Fibroblast of pulmonary artery (primary cell): ENCODE measurements at places on chromosomes 5 and 9.
A peak's percentile ranks its signal among the peaks of the same experiment; 100 is the strongest.

GRCh38 chr9:27688954-27689353, 115.7 kb upstream of the C9orf72 start:
- DNase-seq: no peak

DNA sequence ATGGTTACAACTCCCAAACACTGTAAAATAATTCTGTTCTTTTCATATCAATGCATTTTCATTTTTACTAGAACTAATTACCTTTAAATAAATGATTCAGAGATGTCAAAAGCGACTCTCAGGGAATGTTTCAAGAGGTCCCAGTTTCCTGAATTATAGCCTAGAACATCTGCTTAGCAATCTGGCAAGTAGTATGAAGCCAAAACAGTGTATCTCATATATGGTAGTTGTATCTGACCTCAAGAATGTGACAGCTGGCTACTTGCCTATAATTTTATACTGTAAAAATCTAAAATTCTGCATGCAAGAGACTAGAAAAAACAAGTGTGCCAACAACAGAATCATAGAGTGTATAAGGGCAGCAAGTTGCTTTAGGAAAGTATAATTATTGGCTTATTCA, 187.7 kb upstream of the POU5F2 start:
- DNase-seq: peak; percentile 51

GRCh38 chr5:87645224-87645623, 232.5 kb upstream of the CCNH start:
- no peak for DNase-seq

- DNase-seq: no peak
Measured at GRCh38 chr5:180688330-180689070, 39.1 kb upstream of the FLT4 start.

DNA sequence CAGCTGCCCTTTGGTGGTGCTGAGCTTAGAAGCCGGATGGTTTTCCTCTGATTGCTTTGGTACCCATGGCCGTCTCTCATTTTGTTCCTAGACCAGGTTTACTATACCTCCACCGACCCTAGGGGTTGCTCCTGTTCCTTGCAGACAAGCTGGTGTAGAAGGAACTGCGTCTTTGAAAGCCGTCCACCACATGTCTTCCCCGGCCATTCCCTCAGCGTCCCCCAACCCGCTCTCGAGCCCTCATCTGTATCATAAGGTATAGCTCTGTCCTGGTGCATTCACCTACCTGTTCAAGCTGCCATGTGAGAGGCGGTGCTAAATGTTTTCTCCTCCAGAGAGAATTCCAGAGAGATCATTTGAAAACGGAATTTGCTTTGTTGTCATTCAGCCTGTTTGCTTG, 39.5 kb downstream of the TENT4A start:
- DNase-seq: no peak

DNA sequence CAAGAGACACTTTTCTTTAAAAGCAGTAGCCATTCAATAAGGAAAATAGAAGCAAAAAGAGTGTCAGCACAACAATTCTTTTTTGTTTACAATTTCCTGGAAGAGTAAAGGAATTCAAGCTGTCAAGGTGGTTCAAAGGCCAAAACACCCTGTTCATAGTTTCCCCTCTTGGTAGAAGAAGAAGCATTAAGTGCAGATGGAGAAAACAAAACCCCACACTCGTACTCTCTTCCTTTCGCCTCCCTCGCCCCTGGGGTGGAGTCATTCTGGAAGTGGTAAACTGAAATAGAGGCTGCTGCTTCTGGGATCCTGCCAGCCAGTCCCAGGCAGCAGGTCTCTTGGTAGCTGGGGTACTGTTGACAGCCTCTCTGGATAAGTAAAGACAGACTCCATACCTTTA, 105.0 kb downstream of the ANKRD55 start:
- no peak for DNase-seq

DNA sequence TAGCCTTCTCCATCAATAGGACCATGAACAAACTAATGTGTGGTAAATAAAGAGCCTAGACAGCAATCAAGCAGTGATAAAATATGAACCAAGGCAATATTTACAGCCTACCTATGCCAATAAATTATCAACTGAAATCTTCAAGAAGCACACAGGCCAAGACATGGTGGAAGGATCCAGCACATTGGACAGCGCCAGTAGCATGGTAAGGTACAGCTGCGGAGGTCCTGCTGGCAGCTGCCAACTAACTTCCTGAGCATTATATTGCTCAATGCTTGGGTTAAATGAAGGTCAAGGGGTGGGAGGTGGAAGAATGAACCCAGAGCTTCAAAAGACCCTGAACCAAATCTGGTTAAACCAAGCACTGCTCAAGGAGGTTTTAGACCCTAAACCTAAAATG, 16.5 kb upstream of the SPDL1 start:
- DNase-seq: peak; percentile 51

GRCh38 chr5:135081240-135081639, 47.2 kb upstream of the PITX1 start:
- no peak for DNase-seq

DNA sequence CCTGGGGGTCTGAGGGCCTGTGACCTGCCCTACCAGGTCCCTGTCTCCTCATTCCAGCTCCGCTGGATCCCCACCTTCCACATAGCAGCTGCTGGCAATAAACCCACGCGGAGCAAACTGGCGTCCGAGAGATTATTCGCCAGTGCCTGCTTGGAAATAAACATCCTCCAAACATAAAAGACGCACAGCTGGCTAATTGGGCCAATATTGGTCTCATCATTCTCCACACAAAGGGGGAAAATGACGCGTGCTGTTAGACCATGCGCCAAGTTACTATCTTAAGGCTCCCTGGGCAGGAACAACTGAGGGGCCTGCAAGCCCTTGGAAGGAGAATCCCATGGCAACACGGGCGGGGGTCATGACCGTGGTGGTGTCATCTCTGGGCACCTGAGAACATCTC, 73.3 kb upstream of the SARDH start:
- DNase-seq: no peak

DNA sequence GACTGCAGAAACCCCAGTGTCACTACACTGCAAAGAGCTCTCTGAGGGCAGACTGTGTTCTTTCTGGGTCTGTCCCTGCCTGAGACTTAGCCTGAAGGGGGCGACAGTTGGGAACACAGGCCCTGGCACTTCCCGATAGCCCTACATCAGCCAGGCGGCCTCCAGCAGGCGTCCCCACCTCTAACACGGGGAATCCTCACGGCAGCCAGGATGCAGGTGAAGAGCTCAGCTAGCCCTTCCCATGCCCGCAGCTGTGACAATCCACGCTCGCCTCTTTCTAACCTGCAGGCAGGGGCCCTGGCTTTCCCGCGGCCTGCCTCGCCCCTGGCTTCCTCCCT, 5.9 kb downstream of the MED22 start:
- DNase-seq: no peak

DNA sequence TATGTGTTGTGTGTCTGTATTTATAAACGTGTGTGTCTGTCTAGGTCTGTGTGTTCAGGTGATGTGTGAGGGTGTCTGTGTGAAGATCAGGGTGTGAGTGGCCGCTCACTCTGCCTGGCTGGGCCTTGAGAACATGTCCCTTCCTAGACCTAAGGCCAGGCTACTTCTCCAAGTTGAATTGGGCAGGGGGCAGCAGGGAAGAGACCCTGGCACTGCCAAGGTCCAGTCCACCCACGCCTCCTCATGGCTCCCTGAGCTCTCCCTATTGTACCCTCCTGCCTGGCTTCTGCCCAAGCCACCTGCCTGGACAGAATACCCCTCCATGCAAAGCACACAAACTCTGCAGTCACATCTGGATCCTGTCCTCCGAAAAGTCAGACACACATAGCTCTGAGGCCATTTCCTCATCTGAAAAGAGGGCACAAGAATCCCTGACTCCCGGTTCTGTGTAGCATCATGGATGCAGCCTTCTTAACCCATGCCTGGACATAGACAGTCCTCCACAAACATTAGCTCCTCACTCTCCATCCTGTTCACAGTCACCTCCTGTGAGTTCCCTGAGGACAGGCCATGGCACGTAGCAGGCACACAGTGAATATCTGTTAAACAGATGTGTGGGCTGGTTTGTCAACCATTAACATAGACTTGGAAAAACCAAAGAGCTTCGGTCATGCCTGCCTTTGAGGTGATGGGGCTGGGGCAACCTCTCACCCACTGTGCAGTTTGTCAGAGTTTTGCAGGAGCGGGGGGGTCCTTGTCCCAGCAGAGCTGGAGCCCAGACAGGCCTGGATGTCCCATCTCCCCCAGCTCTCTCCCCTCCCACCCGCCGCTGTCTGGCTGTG, 167.8 kb upstream of the MVB12B start:
- DNase-seq: no peak

- DNase-seq: no peak
Measured at GRCh38 chr9:36939655-36940499, 94.2 kb downstream of the PAX5 start.

DNA sequence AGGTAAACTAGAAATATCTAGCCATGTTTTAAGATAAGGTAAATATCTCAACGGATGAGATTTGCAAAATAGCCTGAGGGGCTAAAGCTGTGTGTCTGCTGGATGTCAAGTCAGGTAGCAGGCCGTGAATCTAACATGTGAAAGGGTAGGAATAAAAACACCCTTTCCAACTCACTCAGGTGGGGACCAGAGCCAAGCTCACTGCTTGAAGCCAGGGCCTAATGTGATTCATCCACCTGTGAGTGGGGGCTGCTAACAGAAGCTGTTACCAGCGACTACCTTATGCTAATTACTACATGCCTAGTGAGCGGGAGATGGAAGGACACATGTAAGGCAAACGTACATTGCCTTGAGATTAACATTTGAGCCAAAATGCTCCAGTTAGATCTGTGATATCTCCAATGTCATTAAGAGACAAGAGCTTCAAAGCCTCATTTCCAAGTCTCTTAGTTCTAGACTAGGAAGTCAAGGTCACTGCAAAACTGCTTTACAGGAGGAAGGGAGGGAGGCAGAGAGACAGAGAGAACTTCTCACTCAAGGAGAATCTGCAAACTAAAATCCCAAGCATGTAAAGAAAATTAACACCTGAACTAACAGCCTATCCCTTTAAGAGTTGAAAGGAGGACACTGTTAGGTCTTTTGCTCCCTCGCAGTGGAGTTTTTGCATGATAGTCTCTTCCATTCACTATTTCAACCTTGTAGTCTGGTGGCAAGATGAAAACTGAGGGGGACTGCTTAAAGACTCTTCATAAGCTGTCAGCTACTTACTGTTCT, 141.6 kb upstream of the RPS23 start:
- no peak for DNase-seq

DNA sequence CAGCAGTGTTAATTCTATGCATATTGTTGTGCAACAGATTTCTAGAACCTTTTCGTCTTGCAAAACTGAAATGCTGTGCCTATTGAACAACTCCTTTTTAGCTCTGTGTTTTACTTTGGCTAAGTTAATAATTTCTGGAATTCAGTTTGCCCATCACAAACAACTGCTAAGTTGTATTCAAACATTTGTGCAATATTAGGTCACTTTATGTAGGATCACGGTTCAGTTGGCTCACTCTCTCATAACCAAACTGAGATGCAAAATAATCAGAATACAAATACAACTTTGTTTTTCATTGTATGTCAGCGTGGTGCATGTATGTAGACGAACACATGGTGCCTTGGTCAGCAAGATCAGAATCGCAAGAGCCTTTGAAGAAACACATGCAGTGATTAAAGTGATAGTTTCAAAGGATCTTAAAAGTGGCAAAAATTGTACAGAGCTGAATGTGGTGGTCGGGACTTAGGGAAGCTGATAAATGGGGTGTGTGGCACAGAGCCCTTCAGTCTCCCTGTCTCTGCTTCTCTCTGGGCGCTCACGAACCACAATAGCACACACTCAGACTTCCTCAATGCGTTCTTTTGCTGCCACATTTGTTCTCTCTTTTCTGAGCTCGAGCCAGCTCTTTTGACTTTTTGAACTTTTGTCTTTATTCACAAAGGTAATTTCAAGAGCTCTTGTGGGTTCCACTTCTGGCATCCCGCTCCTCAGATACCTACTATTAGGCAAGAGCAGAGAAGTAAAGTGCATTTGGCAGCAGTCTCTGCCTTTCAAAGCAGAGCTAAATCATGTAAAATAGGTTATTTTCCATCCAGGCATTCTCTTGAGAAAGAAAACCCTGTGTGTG, 112.4 kb upstream of the CTSL start:
- DNase-seq: no peak

- no peak for DNase-seq
Measured at GRCh38 chr5:142870532-142871362, 100.6 kb downstream of the ARHGAP26 start.

GRCh38 chr5:14599476-14600127, 18.0 kb downstream of the OTULINL start:
- no peak for DNase-seq

- peak; percentile 70 for DNase-seq
Measured at GRCh38 chr9:91949946-91950664, at the start of gene ROR2. Gene ROR2 (minus strand): TSS chr9:91950228.

- no peak for DNase-seq
Measured at GRCh38 chr9:108537756-108538155, 318.0 kb downstream of the ACTL7B start.

GRCh38 chr9:121217609-121218292, 16.1 kb upstream of the RAB14 start:
- DNase-seq: no peak

DNA sequence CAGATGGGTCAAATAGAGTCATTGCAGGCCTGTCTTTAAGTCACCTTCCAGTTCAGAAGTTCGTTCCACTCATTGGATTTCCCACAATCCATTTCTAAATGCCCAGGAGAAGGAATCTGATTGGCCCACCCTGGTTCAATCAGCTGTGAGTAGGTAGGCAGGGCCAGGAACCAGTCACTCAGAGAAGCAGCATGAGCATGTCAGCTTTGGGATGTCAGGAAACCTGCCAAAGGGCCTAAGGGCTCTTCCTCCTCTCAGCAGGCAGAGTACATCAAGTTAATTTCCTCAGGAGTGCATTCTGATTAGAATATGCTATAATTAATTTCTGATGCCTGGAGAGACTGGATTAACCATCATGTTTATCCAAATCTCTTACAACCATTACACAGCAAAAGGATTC, 412.9 kb upstream of the CCNH start:
- DNase-seq: no peak

GRCh38 chr5:175737481-175737880, 79.6 kb downstream of the HRH2 start:
- no peak for DNase-seq

- no peak for DNase-seq
Measured at GRCh38 chr5:14935341-14935740, 63.8 kb upstream of the ANKH start.

GRCh38 chr5:18000744-18001143, 366.5 kb downstream of the TAF11L14 start:
- no peak for DNase-seq

DNA sequence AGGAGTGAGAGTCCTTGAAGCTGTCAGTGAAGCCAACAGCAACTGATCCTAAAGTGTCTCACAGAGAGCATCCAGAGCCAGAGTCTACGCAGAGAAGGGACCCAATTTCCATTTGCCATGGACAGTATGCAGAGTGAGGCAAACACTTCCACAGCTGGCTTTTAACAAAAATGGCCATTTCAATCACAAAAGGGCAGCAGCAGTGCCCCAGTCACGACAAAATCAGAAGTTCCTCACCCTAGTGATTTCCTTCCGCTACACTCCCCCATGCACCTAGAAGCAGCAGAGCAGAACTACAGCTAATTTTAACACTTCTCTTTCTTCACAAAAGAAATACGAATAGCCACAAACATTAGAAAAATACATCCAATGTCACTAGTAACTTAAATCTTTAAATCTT, 27.9 kb downstream of the FBXW11 start:
- DNase-seq: no peak

- DNase-seq: no peak
Measured at GRCh38 chr9:90815944-90816357, 14.3 kb downstream of the SYK start.

- DNase-seq: no peak
Measured at GRCh38 chr9:93684161-93684765, 107.9 kb downstream of the PHF2 start.

- DNase-seq: no peak
Measured at GRCh38 chr9:86907346-86907745, 40.0 kb downstream of the GAS1 start.
